ENCODE measurements at places on chromosomes 13 and 19.

GRCh38 chr19:38815059-38816001 is 2.6 kb upstream of the LGALS4 start:
- DNase-seq: no peak

DNA sequence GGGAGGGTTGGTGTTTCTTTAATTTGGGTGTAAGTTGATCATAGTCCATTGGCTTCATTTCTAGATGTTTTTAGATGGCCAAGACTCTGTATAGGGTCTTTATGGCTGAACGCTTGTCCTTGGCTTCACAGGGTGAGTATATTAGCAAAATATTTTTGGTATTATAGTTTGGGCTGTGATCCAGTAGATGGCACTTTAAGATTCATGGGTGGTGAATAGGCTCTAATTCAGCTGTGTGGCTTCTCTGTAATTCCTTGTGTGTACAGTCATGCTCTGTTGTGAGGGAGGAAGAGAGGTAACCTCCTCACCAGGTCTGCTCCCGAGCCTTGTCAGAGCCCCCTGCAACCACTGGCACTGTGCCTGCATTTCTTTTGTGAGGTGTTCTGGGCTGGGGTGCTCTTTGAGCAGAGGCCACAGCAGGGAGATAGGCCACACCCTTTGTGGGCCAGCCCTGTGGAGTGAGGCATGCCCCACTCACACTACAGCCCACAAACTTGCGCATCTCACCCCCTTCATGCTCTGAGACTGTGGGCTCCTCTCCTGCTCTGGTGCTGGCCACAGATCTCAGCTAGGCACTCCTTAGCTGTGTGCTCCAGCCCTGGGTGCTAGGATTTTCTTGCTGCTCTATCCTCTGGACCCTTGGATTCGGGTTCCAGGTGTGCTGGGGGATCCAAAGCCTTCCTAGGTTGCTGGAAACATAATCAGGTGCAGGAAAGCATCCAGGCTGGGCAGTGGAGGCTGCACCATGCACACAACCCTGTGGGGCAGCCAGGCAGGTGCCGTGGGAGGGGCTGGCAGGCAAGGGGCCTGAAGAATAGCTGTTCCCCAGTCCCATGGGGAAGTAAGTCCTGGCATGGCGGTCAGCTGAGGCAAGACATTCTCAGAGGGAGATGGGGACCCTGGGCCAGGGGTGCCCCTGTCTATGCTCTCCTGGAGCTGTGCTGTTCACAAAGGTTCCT is 193.9 kb downstream of the GPC5 start:
- DNase-seq: no peak

- no peak for DNase-seq
These were observed 240.0 kb downstream of the GPC6 start for GRCh38 chr13:93466502-93467036.

- DNase-seq: no peak
These were observed 18.2 kb upstream of the PTBP1 start for GRCh38 chr19:778910-779653.

- no peak for DNase-seq
These were observed 73.6 kb downstream of the SIPA1L3 start for GRCh38 chr19:37980419-37981170.

- DNase-seq: no peak
These were observed 12.9 kb upstream of the CCNE1 start for GRCh38 chr19:29798774-29799497.

DNA sequence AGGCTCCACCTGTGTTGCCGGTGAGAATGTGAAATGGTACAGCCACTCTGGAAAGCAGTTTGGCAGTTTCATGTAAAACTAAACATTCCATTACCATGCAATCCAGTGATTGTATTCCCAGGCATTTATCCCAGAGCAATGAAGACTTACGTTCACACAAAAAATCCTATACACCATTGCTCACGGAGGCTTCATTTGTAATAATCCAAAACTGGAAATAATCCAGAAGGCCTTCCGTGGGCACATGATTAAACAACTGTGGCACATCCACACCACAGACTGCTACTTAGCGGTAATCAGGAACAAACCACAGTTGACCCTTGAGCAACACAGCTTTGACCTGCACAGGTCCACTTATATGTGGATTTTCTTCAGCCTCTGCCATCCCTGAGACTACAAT is 339.7 kb downstream of the MTUS2 start:
- DNase-seq: no peak

DNA sequence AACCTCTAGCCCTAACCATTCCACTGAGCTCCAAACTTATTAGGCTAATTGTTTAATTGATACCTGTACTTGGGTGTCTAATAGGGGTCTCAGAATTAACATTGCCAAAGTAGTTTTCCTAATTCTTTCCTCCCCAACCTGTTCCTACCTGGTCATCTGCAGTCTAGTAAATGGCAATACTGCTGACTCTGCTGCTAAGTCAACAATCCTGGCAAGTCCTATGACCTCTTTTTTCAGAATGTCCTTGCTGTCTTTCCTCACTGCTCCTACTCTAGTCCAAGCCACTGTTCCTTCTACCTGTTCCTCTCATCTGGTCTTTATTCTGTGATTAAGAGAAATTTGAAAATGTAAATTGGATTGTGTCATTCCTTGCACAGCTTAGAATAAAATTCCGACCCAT is 143.9 kb downstream of the MTUS2 start:
- no peak for DNase-seq

DNA sequence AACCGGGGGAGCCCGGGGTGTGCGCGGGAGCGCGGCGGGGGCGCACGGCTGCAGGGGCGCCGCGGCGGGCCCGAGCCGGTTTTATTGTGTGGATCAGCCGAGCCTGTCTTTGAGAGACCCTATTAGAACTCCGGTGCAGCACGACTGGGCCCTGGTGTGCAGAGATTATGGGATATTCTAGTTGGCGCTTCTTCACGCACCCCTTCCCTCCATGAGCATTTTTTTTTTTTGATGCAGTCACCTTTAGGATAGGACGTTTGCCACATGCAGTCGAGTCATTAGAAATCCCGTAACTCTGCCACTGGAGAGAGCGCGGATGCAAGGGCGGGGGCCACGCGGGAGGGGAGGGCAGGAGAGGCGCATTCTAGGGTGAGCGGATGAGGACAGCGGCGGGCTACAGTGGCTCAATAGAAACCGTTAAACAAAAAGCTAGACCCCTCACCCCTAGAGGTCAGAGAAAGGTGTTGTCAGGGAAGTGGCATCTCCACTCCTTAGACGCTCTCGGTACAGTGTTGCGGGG is 3.7 kb downstream of the FGF9 start:
- DNase-seq: no peak

DNA sequence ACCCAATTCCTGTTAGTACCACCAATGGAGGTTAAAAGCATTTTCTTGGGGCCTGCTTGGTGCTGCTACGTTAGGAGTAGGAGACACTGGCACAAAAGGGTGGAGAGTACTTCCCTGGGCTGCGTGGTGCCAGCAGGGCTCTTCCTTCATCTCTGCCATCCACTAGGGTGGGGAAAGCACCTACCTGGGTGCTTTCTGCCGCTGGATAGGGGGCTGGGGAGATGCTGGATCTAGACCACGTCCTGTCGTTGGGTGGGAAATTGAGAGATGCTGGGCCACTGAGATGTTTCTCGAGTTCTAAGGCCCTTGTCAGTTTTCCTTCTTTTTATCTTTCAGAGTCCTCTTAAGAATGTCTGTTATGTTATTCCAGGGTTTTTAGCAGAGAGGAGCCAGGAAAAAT is 6.7 kb upstream of the FCGBP start:
- no peak for DNase-seq

GRCh38 chr13:27057817-27058216 is 113.8 kb downstream of the USP12 start:
- DNase-seq: no peak

DNA sequence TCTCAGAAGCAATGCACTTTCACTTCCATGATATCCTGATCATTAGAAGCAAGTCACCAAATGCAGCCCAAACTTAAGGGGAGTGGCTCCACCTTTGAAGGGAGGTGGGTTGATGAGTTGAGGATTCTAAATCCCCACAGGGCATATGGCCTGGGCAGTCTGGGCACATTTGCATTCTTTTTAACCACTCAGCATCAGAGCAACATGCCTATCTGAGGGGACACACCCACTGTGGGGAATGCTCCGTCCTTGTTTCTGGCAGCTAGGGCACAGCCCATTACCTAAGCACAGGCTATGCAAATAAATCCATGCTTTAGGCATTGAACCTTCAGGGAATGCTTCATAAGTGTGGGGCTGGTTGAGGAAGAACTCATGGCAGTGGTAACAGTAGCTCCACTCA is 12.3 kb upstream of the SACS start:
- DNase-seq: no peak

- no peak for DNase-seq
These were observed 103.3 kb upstream of the ZNF507 start for GRCh38 chr19:32241932-32242710.

DNA sequence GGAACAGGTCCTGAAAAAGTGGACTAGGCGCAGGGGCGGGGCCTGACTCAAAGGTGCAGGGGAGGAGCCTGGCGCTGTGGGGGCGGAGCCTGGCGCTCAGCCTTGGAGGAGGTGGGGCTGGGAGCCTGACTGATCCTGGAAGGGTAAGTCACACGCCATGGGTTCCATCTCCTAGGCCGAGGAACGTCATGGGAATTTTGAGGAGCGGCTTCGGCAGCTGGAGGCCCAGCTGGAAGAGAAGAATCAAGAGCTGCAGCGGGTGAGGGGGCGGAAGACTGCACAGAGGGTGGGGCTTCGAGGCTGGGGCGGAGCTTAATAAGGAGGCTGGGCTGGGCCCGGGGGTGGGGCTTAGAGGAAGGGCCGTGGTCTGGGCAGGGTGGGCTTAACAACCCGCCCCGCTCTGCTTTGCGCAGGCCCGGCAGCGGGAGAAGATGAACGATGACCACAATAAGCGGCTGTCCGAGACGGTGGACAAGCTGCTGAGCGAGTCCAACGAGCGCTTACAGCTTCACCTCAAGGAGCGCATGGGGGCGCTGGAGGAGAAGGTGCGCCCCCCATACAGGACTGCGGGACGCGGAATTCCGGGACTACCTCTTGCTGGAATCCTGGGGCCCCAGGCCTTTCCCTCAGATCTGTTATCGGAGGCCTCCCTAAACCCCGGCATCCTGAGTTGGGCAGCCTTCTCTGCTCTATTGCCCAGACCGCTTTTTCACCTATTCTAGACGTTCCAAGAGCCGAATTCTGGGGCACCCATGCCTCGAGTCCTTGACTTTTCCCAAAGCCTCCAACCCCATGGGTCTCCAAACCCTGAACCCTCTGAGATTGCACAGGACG is 14.5 kb downstream of the PPFIA3 start:
- DNase-seq: no peak

GRCh38 chr19:50492303-50493052 is 15.8 kb upstream of the GARIN5A start:
- no peak for DNase-seq

GRCh38 chr13:110327051-110327721 is 20.1 kb downstream of the COL4A2 start:
- no peak for DNase-seq

DNA sequence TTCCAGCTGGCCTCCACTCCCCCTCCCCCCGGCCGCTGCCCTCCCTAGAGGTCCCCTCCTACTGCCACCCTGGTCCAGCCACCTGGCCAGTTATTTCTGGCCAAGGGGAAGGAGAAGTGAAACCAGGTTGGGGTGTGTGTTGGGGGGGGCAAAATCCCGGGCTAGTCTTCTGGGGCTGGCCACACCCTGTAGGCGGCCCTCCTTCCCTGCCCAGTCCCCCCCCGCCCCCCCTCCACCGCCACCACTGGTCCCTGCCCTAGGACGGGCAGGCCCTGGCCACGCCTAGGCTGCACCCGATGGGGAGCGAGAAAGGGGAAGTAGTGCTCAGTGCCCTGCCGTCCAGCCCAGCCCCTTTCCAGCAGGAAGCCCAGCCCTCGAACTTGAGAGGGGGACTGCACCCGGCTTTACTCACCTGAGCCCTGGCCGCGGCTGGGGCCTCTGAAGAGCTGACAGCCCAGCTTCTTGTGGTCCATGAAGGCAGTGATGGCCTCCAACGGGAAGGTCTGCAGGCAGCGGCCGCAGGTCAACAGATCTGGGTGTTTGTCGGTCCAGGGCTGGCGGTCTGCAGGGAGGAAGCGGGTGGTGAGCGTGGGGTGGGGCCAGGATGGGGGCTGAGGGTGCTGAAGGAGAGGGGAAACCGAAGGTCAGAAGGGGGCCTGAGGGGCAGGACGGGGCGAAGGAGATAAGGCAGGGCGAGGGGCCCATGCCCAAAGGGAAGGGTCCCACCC is 813 bp downstream of the ZNF296 start:
- no peak for DNase-seq

GRCh38 chr13:28655561-28655960 is 3.4 kb upstream of the POMP start:
- no peak for DNase-seq

- no peak for DNase-seq
These were observed 15.4 kb upstream of the SBNO2 start for GRCh38 chr19:1189419-1189818.

DNA sequence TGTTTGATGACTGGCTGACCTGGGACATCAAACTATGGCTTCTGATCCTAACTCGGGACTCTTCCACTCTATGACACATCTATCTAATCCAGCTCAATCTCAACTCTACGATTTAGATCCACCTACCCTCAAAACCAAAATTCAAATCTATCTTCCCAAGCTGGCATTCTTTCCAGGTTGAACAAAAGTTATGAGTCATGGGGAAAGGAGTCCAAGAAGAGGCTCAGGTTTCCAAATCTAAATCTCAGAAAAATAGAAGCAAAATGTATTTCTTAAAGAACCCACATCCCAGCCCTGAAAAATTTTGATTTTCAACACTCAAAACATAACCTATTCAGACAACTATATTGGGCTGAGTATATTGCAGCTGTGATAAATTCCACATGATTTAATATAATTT is 143.9 kb upstream of the IPO5 start:
- DNase-seq: no peak

- DNase-seq: no peak
These were observed 117.7 kb upstream of the KLF12 start for GRCh38 chr13:74251778-74252519.

DNA sequence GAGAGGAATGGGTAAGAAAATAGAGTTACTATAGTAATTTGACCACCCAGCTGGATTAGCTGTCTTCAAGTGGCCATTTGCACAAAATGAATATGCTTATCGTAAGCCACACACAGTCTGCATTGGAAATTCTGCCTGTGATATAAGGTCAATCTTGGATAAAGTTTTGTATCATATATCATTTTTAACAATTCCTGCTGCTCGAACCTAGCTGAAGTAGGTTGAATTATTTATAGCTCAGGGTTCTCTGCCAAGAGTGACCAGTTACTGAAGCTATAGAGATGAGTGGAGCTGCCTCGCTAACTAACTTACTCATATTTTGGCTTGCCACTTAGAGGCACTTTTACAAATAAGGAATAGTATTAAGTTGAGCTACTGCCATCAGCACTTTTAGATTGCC is 220.9 kb downstream of the RGCC start:
- DNase-seq: no peak

GRCh38 chr13:74040200-74040599 is 94.0 kb downstream of the KLF12 start:
- no peak for DNase-seq

DNA sequence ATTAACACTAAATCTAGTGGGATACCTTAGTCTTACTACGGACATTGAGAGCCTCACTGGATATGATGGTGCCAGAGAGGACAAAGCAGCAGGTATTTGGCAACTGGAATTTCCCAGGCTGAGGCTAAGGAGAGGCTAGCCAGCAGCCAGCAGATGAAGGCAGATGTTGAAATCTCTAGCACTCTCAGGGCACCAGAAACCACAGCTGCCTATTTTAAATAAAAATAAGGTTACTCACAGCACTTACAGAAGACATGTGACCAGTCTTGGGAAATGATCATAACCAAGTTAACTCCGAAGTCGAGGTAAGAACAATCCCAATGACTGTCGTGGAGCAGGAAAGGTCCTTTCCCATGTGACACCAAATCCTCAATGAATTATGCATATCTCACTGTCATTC is 1726.0 kb downstream of the EFNB2 start:
- no peak for DNase-seq

- DNase-seq: no peak
These were observed 3.1 kb downstream of the WDFY2 start for GRCh38 chr13:51587372-51587771.

Measured in activated CD4-positive, alpha-beta T cell treated with anti-CD3 and anti-CD28 coated beads for 1 hour (primary cell).